ENCODE measurements at places on chromosomes 16 and 17.

- DNase-seq = no peak
Measured at GRCh38 chr16:5006348-5007193, 27.2 kb downstream of the NAGPA start.

DNA sequence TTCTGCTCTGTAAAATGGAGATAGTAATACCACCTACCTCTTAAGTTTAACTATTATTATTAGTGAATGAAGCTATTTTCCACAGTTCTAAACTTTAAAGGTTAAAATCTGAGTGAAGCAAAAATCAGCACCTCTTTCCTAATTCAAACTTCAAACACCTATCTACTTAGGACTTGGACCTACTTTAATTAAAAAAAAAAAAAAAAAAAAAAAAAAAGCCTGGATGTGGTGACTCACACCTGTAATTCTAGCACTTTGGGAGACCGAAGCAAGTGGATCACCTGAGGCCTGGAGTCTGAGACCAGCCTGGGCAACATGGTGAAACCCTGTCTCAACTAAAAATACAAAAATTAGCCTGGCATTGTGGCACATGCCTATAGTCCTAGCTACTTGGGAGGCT is 5.0 kb upstream of the KANSL1 start:
- DNase-seq = no peak

DNA sequence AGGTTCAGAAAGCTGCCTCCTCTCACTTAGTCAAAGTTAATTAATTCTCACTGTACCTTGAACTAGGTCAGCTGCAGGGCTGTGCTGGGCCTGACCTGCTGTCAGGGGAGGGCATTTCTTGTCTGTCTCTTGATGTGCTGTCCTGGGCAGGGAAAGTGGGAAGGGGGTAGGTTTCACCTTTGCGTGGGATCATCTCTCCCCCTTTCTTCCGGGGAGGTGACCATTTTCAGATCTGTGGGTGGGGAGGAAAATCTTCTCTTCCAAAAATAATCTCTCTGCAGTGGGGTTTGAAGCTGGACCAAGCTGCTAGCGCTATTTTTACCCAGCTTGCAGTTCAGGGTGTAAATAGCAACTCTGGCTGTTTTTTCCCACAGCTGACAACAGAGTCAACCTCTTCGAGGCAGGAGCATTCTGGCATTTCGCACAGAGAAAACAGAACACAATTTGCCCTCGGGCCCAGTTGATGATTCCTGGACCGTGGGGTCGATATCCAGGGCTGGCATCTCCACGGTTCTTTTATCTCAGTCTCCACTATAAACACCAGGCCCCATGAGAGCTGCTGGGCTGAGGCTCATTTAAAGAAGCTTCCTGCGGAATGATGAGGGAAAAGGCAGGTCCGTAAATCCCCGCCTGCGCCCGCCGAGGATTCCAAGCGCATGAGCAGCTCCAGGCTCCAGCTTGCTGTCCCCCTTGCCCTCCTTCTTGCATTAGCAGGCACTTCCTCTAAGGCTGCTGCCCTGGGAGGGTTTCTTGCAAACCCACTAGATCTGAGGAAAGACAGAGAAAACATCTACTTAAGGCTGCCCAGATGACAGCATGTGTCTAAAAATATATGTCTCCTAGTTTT is 93.9 kb downstream of the YPEL2 start:
- DNase-seq = no peak

DNA sequence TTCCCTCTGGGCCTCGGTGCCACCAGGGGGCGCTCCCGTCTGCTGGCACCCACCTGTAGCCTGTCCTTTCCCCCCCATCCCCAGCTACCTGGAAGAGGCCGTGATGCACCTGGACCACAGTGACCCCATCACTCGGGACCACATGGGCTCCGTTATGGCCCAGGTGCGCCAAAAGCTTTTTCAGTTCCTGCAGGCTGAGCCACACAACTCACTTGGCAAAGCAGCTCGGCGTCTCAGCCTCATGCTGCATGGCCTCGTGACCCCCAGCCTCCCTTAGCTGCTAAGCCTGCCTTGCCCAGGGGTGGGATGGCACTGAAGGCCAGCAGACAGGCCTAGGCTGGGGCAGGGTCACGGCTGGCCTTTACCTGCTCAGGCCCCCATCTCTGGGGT is 818 bp upstream of the NRN1L start:
- peak; percentile 70 for DNase-seq

- DNase-seq = no peak
Measured at GRCh38 chr16:67945392-67945933, 1.5 kb upstream of the LCAT start.

- DNase-seq = no peak
Measured at GRCh38 chr16:50996166-50996829, 154.8 kb downstream of the SALL1 start.

- DNase-seq = no peak
Measured at GRCh38 chr17:7293816-7294613, 424 bp downstream of the YBX2 start.

GRCh38 chr17:31281061-31281460 is 16.0 kb downstream of the OMG start:
- no peak for DNase-seq

- no peak for DNase-seq
Measured at GRCh38 chr17:1077986-1078711, 81.2 kb downstream of the TIMM22 start.

GRCh38 chr17:75365009-75365930 is 40.2 kb downstream of the GRB2 start:
- DNase-seq = no peak

DNA sequence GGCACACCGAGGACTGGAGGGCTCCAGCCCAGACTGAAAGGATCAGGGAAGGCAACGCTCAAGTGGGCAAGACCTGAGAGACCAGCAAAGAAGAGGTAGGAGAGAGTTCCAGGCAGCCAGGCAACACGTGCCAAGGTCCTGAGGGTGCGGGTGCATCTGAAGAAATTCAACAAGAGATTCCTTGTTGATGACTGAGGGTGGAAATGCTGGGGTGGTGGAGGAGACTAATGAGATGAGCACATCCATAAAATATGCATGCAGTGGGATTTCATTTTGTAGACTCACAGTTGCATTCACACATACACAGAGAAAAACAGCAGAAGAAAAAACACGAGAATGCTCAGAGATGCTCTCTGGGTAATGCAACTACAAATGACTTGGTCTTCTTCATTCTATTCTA is 154.8 kb upstream of the FOXF1 start:
- no peak for DNase-seq

- no peak for DNase-seq
Measured at GRCh38 chr16:68902003-68902968, 59.0 kb downstream of the TANGO6 start.

DNA sequence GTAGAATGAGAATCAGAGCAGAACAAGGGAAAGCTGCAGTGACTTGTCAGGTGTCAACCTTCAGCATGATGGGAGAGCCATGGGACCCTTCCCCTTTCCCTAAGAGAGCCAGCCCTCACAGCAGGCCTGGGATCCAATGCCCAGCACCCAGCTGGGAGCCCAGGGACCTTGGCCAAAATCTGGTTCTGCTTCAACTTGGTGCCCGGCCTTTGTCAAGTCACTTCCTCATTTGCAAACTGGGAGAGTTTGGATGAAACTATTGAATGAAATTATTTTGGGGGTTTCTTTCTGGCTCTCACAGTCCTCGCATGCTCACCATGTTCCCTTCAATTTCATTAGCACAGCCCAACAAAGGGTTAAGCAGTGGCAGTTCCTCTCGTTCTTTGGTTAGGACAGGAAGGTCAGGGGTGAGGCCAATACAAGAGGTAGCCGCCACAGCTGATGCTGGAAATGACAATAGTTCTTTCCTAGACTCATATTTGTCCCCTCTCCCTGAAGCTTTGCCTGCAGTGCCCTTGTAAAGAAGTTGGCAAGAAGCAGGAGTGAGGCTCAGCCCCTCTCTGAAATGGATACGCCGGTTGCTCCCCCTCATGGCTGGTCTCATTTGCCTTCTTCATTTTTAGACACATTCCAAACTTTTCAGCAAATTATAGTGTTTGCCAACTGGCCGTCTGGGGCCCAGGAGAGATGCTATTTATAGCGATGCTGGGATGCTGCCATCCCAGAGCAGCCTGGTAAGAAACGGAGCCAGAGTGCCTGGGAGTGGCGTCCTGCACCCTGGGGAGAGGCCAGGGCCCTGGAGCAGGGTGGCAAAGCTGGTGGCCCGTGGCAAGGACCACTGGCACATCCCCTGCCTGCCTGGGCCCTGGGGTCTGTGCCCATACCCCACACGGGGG is 34.5 kb upstream of the MEOX1 start:
- no peak for DNase-seq

DNA sequence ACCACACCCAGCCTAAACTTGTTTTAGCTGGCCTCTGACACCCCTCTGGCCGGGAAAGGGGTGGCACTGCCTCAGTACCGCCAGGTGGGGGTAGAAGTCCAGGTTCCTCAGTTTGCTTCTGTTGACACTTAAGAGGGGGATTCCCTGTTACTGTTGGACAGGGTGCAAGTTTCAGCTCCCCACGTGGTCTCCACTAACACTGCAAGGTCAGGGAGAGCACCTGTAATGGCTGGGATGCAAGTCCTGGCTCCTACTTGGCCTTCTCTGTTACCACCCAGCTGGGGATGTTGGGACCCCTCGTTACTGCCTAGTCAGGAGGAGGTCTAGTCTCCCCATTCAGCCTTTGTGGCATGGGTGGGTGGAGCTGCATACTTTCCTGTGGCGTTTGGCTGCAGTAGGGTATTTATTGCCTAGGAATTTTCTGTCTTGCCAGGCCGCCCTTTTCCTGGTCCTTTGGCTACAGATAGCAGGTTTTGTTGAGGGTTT is 10.6 kb upstream of the MFAP4 start:
- DNase-seq = no peak

DNA sequence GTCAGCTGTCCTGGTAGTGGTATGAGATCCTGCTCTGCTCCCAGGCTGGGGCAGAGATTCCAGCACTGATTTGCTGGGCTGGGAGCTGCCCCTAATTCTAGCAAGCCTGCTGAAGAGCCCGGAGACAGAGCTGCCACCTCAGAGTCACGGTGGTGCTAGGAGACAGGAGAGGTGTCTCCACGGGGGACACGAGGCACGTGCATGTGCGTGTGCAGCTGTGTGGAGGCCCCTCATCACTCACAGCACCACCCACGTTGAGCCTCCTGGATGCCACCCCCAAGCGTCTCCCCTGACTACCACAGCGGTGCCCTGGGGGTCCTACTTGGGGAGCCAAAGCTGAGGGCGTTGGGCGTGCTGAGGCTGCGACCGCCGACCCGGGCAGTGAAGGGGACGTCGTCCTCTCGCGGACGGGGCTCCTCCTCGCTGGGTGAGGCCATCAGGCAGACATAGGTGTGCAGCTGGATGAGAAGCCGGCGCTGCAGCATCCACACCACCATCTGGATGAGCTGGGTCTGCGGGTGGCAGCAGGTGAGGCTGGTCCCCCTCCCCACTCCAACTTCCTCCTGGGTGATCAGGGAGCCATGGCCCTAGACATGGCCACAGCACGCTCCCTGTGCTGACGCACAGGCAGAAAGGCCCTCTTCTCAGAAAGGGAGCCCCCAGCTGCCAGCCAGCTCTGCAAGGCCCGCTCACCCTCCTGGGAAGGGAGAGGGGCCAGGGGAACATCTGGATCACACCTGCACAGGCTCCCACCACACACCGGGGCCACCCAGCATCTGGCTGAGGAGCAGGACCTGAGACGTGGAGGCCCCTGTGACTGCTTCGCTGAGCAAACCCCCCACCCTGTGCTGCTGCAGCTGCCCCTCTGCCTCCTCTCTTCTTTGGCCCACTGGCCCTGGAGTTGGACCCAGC is 11.6 kb downstream of the MPG start:
- no peak for DNase-seq

GRCh38 chr17:40063901-40064531 is 1.3 kb downstream of the THRA start:
- no peak for DNase-seq

GRCh38 chr16:53502331-53503269 is at the start of gene AKTIP:
Gene AKTIP (minus strand): TSS chr16:53503209. CDS start chr16:53500259, 2,950 bp downstream.
- DNase-seq = no peak

DNA sequence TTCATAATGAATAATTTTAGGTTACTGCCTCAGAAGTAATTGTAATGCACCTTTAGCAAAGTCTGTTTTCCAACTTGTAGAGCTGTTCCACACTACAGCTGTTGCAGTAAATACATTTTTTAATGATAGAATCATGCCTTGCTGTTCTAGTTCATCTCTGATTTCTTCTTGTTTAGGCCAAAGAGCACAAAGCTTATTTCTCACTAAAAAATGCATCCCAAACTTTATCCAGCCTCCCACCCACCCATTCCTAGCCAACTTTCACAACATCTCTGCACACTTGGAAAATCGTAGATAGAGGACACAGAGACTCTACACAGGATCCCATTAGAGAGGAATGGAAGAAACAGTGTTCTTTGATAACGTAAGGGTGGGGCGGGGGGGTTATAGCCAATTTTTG is 252.2 kb upstream of the DYNLRB2 start:
- no peak for DNase-seq

- DNase-seq = no peak
Measured at GRCh38 chr17:58020401-58020800, 13.4 kb upstream of the SRSF1 start.

- DNase-seq = no peak
Measured at GRCh38 chr16:53775821-53776431, 72.0 kb downstream of the FTO start.

DNA sequence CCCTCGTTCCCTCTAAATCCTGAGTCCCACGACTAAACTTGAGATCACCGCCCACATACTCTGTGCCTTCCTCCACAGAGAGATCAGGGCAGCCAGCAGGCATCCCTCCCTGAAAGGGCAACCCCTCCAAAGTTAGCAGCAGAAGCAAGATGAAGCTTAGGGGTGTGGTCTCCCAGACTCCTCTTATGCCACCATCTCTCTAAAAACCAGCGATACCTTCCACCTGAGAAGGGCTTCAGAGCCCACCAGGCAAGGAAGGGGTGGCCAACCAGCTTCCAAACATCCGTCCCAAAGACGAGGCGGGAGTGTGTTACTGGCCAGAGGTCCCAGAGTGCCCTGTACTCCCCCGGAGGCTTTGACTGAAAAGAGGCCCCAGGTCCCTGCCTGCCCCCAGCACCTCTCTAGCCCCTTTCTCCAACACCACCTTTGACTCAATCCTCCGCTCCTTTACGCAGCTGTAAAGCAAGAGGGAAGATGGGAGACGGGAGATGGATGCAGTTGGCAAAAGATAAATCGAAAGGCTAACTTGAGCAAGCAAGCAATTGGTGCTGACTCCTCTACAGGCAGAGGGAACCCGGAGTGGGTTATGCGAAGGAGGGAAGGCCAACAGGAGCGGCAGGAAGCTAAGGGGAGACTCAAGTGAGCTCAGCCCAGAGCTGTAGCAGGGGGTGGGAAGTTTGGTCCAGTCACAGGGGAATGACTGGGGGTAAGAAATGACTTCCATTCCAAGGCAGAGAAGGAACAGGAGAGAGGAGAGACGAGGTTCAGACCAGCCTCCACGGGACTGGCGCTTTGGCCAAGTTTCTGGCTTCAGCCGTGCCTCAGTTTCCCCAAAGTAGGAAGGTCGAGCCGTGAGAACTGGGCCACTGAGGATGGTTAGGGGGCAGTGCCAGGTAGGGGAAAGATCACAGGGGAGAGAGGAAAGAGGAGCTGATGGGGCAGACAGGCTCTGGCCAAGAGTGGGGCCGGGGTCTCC is 1.0 kb downstream of the ST3GAL2 start:
- DNase-seq = no peak

- DNase-seq = no peak
Measured at GRCh38 chr17:69492410-69493071, 78.0 kb downstream of the MAP2K6 start.

All from stimulated activated CD4-positive, alpha-beta T cell treated with anti-CD3 and anti-CD28 coated beads, Interleukin-1b, Interleukin-23, amount 100 ng/mL, for 1 hour (primary cell).